ENCODE measurements at places on chromosomes 4 and X.

- no peak for DNase-seq
These were observed 1.8 kb downstream of the KDM5C start for GRCh38 chrX:53223068-53223693.

DNA sequence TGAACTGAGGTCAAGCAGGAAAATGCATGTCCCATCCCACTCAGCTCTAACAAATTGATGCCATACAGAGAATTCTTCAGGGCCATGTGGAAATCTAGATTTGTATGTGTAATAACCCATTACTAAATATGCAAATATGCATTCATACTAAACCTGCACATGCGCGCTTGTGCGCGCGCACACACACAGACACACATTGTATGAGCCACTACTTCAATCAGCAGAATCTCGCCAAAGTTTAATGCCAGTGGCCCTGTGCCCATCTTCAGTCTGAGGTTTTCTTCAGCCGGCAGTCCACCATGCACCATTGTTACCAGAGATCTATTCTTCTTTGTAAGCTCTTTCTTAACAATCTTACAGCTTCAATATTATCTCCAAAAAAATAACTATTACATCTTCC lies 276.4 kb downstream of the PDGFC start:
- no peak for DNase-seq

DNA sequence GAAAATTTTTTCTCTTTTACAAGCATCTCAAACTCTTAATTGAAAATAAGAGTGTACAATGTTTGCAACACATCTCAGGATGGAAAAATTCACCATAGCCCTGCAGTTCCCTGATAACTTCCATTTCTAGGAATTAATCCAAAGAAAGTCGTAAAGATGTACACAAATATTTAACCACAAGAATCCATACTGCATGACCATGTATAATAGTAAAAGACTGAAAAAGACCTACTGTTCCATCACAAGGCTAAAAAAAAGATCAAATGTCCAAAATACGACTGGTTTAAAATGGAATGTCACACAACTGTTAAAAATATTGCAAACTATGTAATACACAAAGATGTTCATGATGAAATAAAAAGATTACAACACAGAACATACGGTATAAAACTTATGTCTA lies 32.1 kb downstream of the HUWE1 start:
- no peak for DNase-seq

DNA sequence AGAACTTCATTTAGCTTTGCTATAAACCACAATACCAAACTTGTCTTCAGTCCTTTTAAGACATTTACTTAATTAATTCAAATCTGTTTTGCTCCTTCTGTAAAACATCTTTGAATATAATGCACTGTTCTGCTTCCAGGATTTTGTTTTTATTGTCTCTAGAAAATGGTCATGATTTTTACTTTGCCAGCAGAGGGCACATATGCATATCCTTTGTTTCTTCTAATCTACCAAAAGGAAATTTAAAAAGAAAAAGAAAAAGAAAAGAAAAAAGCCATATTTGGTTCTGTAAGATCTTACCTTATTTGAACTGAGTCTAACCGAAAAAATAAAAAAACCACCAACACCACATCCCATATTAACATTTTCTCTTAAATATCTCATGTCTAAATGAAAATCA lies 101.9 kb upstream of the CCSER1 start:
- DNase-seq = no peak

GRCh38 chr4:52889354-52889753 lies 27.2 kb downstream of the RASL11B start:
- DNase-seq = no peak

GRCh38 chrX:56600141-56600540 lies 36.7 kb downstream of the UBQLN2 start:
- DNase-seq = no peak

GRCh38 chrX:23376581-23376980 lies 41.9 kb downstream of the PTCHD1 start:
- DNase-seq = no peak

- DNase-seq = no peak
These were observed 10.9 kb downstream of the MTHFD2L start for GRCh38 chr4:74168841-74169240.

DNA sequence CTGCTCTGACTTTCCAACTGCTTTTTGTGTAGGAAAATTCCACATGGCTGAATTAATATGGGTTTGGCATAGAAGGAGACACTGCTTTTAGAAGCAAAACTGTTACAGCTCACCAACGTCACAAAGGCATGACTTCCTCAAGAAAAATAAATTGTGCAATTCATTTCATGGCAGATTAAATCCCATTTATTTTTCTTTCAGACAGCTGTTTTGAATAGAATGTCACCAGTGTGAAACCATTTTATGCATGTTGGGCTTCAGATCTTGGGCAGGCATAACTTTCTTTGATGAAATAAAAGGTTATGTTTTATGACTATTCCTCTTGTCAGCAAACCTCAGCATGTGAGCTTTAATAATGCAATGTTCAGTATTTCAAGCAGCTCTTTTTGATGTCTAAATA lies 542.8 kb downstream of the GALNTL6 start:
- DNase-seq = no peak

- no peak for DNase-seq
These were observed 156.4 kb upstream of the GATB start for GRCh38 chr4:151917145-151917734.

DNA sequence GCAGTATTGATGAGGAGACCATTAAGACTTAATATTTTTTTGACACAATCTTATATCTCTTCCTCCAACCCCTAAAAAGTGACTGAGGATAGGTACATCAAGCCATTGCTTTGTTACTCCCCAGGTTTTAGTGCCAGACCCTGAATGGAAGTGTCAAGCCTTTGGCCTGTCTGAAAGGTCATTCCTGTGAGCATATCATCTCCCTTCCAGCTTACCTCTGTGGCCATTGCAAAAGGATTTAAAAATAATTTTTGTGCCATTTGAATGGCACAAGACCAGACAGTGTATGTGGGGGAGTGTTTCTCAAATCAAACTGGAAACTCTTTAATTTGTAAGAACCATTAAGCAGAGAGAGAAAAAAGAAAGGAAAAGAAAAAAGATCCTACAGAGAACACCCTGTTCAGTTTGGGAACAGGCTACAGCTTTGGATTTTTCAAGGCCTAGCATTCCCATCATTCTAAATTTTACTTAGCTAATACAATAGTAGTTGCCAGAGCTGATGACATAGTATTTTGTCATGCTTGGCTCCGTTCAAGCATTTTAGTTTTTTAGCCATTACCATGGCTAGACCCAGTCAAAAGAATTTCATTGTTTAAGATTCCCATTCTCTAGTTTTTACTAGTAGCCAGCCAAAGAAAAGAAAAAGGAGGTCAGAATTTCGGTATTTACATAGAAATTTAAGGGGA lies 49.6 kb downstream of the HPF1 start:
- no peak for DNase-seq

DNA sequence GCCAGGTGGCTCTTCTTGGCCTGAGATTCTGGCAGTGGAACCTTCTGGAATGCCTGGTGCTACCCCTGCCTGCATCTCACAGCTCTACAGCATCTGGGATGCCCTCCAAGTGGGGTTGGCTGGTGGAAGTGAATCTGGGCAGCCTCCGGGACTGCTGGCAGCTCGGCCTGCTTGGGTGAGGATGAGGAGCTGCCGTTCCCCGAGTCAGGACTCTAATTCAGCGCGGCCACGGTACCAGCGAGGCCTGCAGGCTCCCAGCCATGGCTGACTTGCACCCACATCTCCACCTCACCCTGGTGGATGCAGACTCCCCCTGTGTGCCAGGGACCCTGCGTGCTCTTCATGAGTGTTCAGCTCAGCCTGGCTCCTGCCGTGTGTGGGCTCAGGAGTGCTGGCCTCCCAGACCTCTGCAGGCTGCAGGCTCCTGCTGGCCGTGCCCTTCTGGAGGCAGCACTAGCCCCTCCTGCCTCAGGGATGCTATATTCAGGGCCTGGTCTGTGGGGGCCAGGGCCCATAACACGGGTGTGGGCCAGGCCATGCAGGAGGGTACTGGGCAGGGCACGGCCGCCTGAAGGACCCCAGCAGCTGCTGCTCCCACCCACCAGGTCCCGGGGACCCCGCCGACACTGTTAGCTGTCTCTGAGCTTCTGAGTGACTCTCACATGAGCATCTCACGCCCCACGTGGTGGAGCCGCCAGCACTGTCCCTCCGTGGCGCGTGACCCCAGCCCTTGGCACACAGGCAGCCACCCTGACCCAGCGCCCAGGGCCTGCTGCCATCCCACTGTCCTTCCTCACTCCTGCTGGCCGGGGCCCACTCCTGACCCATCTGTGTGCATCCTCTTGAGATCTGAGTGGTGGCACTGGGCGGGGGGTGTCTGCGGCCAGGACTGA lies 10.6 kb downstream of the UVSSA start:
- no peak for DNase-seq

DNA sequence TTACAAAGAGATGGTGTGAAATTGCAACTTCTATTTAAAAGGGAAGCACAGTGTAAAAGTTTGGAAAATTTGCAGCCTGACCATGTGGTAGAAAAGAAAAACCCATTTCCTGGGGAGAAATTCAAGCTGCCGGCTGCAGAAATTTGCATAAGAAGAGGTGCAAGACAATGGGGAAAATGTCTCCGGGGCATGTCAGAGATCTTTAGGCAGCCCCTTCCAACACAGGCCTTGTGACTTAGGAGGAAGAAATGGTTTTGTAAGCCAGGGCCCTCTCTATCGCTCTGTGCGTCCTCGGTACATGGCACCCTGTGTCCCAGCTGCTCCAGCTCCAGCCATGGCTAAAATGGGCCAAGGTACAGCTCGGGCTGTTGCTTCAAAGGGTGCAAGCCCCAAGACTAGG lies 40.4 kb downstream of the CCDC158 start:
- DNase-seq = no peak

DNA sequence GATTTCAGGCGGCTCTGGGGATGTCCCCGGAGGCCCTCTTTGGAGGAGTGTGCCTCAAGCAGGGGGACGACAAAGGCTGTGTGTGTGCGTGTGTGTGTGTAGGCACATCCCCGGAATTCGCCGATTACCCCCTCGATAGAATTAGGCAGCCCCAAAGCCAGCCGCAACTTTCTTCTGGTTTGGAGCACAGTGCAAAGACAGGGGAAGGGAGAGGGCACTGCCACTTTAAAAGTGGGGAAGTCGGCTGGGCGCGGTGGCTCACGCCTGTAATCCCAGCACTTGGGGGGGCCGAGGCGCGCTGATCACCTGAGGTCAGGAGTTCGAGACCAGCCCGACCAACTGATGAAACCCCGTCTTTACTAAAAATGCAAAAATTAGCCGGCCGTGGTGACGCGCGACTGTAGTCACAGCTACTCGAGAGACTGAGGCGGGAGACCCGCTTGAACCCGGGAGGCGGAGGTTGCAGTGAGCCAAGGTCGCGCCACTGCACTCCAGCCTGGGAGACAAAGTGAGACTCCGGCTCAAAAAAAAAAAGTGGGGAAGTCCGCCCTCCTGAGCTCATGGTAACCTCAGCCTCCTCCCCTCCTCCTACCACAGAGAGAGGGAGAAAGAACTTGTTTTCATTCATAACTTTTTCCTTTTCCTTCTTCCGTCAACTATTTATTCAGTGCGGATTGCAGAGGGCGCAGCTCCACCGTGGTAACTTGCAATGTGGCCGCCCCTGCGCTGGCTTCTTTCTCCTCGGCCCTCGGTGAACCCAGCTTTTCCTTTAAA lies 2.4 kb downstream of the SPRY1 start:
- peak; percentile 61 for DNase-seq

DNA sequence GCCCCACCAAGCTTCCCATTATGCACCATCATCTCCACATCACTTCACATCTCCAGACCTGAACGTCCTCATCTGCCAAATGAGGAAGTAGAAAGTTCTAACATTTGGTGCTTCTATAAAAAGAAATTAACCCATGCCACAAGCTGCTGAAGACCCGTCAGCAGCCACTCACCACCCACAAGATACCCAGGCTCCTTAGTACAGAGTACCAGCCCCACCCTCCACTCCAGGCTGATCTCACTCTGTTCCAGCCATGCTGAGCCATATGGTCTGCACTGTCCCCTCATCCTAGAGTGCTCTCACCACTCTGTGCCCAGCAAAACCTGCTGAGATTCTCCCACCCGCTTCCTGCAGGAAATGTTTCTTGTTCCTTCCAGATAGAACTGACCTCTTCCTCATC lies 240.8 kb upstream of the PPARGC1A start:
- DNase-seq = no peak

- DNase-seq = no peak
These were observed 75.9 kb upstream of the LSM6 start for GRCh38 chr4:146099585-146099984.

DNA sequence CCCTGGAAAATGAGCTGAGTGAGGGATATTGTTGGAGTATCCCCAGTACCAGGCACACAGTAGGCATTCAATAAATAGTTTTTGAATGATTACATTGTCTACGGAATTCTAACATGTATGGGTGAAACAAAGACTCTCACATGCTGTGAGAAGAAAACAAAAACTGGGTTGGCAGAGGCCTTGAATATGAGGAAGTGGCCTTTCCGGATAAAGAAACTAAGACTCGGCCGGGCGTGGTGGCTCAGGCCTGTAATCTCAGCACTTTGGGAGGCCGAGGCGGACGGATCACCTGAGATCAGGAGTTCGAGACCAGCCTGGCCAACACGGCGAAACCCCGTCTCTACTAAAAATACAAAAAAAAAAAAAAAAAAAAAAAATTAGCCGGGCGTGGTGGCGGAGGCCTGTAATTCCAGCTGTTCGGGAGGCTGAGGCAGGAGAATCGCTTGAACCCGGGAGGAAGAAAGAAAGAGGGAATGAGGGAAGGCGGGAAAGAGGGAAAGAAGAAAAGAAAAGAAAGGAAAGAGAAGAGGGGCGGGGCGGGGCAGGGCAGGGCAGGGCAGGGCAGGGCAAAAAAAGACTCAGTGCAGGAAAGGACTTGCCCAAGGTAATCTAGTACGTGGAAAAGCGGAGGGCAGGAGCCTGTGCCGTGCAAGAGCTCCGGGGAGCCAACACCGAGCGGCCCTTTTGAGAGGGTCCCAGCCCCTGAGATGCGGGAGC lies 689 bp upstream of the TMA16 start:
- no peak for DNase-seq

DNA sequence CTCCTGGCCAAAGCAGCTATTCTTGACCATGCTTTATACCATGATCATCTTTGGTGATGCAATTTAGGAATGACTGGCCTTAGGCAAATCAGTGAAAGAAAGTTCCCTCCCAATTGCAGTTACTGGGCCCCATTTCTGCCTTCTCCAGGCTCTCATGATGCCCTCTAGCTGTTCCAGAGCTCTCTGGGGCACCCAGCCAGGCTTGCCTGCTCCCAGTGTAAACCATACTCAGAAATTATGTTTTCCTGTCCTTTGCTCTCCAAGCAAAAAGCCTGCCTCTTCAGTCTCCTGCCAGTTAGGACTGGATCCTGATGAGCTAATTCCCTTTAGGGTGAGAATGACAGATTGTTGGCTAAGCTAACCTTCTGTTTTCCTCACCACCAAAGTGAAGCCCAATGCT lies 85.3 kb upstream of the RBPJ start:
- DNase-seq = no peak
